ENCODE measurements at places on chromosomes 7 and 10.

DNA sequence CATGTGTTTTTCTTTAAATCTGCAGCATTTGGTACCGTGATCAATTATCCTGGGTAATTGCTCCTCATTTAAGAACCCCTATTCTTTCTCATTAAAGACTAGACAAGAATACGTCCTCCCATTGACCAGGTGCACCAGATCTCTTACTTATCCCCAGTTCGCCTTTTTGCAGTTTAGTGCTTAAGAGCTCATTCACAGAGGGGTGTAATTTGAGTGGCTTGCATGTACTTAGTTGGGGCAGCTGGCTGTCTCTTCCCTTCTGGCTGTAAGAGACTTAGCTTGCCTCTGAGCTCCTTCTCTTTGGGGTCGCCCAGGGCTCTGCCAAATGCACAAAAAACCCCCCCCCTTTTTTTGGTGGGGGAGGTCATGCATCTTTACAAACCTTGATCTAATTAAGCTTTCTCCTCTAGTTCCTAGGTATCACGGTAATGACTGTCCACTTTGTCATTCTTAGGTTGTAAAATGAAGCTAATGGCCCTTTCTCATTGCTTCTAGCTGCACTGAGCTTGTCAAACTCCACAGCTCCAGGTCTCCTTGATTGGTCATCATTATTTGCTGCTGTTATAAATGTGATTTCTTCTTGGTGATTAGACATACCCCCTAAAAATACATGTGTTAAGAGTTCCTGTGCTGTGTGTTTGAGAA is 26.3 kb downstream of the GAD2 start:
- DNase-seq: no peak

GRCh38 chr7:94655126-94655847 is 646 bp downstream of the SGCE start:
- DNase-seq: peak; percentile 72

GRCh38 chr10:27529010-27529783 is 25.1 kb downstream of the RAB18 start:
- no peak for DNase-seq

DNA sequence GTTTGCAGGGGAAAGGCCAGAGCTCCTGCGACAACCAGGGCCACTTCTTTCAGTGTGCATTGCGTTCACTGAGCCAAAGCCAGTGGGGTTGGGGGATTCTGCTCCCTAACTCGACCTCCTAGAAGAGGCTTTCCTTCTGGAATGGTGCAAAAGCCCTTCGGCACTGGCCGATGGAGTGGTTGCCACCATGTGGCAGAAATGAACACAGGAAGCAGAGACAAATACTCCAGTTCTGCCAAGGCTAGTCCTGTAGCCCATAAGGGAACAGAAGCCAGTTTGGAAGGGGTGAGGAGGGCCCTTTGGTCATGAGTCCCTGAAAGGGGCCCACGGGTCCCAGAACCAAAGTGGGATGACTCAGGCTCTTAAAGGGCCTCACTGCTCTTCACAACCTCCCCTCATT is 29.7 kb upstream of the ACSL5 start:
- DNase-seq: no peak

DNA sequence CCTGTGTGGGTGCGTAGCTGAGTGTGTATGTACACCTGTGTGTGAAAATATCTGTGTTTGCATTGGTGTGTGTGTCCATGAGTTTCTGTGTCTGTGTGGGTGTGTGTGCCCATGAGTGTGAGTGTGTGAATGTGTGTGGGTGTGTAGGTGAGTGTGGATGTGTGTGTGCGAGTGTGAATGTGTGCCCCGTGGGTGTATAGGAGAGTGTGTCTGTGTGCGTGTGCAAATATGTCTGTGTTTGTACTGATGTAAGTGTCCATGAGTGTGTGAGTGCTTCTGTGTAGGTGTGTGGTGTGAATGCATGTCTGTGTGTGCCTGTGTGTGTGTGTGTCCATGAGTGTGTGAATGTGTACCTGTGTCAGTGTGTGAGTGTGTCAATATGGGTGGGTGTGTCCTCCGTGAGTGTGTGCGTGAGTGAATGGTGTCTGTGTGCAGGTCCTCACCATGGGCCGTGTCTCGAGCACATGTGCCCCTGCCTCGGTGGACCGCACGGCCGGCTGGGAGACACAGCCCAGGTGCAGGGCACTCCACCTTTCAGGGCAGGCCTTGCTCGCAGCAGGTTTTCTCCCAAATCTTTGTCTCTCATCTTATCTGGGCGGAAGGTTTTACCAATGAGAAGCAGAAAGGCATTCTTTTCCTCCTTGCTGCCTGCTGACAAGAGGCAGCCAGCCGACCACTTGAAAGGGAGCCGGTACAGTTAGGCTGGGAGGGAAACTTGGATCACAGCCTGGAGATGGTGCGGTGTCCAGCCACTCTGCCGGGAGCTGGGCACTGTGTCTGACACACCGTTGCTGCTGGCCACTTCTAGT is 107.1 kb upstream of the FAM20C start:
- no peak for DNase-seq

DNA sequence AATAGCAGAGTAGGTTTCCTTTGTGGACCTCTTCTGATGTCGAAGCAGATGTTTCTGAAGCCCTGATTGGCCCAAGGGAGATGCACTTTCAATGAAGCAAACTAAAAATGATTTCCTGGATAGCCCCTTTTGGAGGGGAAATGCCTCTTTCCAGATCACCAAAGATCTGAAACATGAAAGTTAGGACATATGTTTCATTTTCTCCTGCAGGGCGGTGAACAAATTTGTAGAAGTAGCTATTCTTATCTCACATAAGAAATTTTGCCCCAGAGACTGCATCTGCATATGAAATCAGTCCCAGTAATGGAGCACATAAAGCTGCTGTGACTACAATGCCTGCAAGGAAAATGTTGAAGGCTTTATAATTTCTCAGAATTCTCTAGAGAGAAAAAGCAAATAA is 56.0 kb downstream of the THSD7A start:
- no peak for DNase-seq
